Upper lobe of right lung (tissue), 1 donor: ENCODE measurements at places on chromosomes 7 and 10. TPM values are rescaled to one million over a fixed set of nuclear protein-coding genes. Genes with fewer than 3 reads are reported as not detected.

DNA sequence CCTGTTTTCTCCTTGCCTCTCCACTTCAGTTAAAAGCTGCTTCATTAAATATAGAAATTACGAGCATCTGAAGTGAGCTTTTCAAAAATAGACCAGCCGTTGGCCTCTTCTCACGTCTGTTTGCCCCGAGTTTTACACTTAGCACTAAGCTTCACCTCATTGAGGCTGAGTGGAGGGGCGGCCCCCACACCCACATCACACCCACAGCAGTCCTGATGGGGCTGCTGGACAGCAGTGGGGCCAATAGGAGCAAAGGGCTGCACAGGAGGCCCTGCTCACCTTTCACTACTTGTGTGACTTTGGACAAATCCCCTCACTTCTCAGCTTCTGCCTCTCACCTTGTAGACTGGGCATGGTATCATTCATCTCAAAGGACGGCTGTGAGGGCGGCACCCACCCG is 677.8 kb downstream of the SDK1 start:
- DNase-seq: no peak

- DNase-seq: peak; percentile 57
Observed at GRCh38 chr7:27187475-27188385, 2.7 kb upstream of the HOXA11 start.

- no peak for DNase-seq
Observed at GRCh38 chr10:4532976-4533375, 293.0 kb upstream of the AKR1E2 start.

DNA sequence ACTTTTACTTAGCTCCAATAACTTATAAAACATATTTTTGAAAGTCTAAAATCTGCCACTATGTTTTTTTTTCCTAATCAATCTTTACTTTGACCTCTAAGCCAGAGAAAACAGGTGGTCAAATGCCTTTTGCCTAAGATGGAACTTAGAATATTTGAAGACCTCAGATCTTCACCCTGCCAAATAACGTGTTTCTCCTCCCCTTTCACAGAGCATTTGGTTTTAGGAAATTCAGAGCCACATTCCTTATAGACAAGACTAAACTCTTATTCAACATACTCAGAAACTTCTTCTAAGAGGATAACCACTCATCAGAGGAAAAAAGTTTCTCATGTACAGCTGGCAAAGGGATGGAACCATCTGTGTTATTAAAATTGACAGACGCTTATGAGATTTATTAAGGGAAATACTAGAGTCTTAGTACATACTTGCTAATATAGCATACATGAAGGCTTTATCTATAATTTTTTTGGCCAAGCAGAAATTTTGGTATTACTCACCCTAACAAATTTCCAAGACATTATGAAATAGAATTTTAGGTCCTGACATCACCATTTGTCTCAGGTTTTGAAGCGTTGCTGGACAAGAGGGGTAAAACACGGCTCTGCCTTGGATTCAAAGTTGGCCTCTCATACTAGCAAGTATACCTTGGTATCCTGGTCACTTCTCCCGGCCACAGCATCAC is 2.6 kb upstream of the EGFR start:
- DNase-seq: no peak

SVIL gene
- total RNA-seq: 106 TPM

LRRTM3 gene
- total RNA-seq: not detected

DNA sequence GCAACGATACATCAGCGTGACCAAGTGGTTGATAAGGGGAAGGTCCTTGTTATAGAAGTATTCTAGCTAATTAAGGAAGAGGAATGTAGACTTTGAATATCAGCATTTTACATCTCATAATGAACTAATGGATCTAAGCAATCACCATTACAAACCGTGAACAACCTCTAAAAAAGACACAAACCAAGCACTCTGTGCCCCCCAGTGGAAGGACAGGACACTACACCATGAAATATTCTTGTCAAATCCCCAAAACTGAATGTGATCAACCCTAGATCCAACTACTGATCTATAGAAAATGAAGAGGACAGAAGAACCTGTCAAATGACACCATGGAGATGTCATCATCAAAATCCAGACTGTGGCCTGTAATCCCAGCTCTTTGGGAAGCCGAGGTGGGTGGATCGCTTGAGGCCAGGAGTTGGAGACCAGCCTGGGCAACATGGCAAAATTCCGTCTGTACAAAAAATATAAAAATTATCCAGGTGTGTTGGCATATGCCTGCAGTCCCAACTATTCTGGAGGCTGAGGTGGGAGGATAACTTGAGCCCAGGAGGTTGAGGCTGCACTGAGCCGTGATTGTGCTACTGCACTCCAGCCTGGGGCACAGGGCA is 111.3 kb upstream of the CARD11 start:
- peak; percentile 19 for DNase-seq

- DNase-seq: no peak
Observed at GRCh38 chr10:3282674-3283017, 110.1 kb upstream of the PITRM1 start.

TET1 gene
- total RNA-seq: 2.1 TPM

DNA sequence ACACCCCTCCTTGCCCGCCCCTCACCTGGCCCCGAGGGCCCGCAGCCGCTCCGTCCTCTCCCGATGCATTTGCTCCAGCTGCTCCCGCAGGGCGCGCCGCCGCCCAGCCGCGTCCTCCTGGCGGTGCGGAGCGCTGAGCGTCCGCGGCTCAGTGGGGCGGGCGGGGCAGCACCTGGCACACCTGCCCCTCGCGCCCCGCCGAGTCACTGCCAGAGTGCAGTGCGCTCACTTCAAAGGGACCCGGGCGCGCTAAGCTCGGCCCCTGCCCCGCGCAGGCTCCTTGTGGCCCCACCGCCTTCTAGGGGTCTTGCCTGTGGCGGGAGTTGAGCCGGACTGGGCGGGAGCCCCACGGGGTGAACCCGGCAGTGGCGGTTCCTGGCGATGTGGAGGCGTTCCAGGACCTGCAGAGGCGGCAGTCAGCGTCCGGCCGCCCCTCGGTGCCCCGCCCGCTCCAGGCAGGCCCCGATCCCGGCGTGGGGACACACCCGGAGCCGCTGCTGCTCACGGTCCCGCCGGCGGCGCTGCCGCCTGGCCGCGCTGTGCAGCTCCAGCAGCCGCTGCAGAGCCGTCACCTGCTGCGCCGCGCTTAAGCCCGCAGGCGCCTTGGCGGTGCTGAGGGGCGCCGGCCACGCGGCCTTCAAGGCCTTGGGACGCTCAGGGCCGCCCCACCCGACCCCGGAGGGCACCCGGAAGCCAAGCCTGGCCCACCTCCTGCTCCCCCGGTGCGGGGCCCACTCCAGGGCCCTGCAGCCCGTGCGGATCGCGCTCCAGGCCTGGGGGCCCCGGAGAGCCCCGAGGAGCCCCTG is 6.7 kb downstream of the ATP6V1F start:
- peak; percentile 83 for DNase-seq

CFAP70 gene
- 2.7 TPM for total RNA-seq

DNA sequence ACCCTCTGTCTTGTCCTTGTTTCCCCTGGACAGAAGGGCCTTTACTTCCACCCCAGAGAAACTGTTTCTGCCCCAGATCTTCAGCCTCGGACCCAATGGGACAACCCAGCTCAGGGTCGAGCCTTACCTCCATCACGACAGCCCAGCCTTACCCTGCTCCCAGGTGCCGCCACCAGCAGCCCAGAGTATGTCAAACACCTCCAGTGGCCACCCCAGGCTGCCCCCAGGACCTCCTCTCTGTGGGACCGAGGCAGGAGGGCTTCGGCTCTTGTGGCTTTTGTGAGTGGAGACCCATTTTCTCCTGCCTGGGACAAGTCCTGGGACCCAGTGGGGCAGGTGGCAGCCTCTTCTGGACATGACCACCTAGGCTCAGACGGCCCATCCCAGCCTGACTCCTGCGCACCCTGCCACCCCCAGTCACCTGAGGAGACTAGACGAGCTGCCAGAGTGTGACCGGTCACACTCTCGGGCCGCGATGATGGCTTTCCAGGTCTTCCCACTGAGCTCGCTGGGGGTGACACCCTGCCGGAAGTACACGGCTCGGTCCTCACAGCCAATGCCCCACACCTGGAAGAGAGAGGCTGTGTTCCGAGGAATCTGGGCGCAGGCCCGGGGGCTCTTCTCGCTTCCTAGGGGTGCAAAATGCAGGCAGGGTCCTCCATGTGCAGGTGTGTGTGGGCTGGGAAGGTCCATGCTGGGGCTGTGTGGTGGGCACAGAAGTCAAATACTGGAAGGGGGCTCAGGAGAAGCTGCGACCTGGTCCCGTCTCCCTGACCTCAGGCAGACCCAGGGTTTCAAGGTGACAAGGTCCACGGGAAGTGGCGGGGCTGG is 15.5 kb downstream of the TECPR1 start:
- DNase-seq: no peak

DNA sequence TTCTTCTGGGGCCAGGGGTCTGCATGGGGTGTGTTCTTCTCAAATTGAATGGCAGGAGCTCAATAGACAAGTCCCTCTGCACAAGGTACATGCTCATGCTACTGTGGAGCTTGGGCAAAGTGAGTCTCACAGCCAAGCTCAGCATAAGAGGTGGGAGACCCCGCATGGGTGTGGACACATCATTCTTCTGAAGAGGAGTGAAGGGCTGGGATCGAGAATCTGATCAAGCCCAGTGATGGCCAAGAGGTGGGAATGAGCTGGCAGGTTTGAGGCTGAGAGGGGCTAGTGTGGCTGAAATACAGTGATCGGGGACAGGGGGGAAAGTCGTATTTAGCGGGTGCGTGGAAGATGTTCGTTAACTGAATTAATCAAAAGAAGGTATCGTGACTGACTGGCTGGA is 32.6 kb downstream of the CDH23 start:
- no peak for DNase-seq

BAIAP2L1 gene
- 22.9 TPM for total RNA-seq

- DNase-seq: no peak
Observed at GRCh38 chr7:107201795-107202450, 33.1 kb downstream of the HBP1 start.

DNA sequence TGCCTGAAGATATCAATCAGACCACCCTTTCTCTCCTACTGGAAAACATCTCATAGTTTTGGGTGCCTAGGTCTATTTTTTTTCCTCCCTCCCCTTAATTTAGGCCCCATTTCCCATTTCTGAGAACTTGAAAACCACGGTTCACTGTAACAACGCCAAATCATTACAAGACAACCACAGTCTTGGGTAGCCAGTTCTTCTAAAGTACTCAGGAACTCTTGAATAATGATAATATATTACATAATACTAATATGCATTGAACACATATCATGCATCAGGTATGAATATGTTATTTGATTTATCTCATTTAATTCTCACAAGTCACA is 185.1 kb upstream of the ADO start:
- no peak for DNase-seq

CSGALNACT2 gene
- 40.8 TPM for total RNA-seq

DNA sequence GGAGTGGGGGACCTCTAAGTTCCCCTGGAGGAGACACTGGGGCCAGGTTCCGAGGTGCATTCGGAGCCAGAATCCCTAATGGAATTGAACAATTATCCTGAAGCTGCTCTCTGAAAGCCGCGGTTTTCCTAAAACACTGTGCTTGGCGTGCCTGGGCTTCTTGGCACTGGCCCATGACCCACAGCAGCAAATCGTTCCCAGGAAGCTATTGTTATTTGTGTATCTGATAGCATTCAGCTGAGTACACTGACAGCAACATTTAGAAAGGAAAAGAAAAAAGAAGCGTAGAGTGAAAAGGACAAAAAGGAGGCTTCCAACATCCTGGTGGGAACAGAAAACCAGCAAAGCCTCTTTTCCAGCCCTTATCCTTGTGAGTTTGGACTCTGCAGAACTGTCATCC is 339.8 kb downstream of the FRMD4A start:
- DNase-seq: no peak

TMEM273 gene
- 63.1 TPM for total RNA-seq

GRCh38 chr10:14507176-14507575 is 176.5 kb upstream of the FRMD4A start:
- no peak for DNase-seq

IKZF1 gene
- 41.4 TPM for total RNA-seq

CPN1 gene
- not detected for total RNA-seq

GRCh38 chr7:34751725-34752643 is 94.0 kb downstream of the NPSR1 start:
- DNase-seq: no peak

ASZ1 gene
- total RNA-seq: not detected

GRCh38 chr10:122986335-122986734 is 6.1 kb downstream of the PSTK start:
- no peak for DNase-seq

CTTNBP2 gene
- total RNA-seq: 6.3 TPM

DNA sequence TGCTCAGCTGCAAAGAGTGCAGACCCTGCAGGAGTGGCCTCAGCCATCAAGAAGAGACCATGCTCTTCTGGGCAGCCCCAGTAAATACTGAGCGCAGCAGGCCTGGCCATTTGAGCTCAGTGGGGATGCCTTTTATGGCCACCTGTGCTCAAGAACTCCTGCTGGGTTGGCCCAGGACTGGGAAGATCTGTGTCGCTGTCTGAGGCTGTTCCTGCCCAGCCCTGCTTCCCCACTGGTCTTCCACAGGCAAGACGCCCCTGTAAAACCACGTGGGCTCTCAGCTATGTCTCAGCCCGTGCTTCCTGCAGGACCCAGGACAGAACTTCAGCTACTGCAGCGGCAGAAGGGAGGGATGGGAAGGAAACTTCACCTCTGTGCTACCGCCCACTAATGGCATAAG is 10.5 kb upstream of the PPIF start:
- peak; percentile 6 for DNase-seq

DNA sequence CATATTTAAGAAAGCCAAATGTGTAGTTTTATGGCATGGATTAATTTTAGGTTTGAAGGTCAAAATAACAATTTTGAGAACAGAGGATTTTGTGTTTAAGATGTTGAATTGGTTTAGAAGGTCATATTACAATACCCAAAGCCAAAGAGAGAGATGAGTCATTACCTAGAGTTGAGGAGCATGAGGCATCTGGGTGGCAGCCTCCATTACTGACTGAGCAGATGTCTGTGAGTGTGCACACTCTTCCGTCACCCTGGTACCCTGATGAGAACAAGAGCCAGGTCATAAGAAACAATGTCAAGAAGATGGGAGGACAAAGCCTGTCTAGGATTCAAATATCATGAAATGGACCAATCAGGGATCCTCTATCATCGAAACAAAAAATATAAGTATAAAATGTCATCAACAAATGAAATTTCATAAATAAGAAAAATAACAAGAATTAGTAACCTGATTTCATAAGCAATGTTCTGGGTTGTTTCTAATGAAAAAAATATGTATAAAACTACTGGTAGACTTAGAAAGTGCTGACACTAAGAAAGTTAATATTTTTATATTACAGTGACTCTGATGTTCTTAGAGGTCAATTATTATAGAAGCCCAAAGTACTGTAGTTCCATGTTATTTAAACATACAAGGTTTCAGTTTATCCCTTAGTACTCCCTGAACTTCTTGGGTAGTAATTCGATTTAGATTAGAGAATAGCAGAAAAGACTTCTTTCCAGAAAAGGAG is 20.0 kb downstream of the CUBN start:
- no peak for DNase-seq

PIK3AP1 gene
- 65.2 TPM for total RNA-seq
